ENCODE measurements at places on chromosomes 2 and 18.

- ATAC-seq = no peak
These were observed 190.8 kb upstream of the NDUFV2 start for GRCh38 chr18:8911408-8912340.

GRCh38 chr2:46268196-46268595 is 29.0 kb upstream of the EPAS1 start:
- ATAC-seq = no peak

DNA sequence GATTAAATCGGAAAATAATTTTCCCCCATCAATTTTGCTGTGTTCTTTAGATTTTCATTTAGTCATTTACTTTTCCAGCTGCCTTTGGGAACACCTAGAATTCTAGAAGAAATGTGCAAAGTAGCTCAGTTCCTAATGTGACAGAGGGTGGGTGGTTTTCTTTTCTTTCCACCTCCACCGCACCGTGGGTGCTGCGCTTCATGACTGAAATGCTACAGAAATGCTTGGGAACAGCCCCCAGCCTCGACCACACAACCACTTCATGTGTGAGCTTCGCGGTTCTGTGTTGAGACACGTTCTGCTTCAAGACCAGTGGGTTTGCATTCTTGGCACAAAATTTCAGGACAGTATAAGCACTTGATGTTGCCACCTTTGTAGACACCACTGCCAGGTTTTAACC is 30.9 kb downstream of the E2F6 start:
- no peak for ATAC-seq

DNA sequence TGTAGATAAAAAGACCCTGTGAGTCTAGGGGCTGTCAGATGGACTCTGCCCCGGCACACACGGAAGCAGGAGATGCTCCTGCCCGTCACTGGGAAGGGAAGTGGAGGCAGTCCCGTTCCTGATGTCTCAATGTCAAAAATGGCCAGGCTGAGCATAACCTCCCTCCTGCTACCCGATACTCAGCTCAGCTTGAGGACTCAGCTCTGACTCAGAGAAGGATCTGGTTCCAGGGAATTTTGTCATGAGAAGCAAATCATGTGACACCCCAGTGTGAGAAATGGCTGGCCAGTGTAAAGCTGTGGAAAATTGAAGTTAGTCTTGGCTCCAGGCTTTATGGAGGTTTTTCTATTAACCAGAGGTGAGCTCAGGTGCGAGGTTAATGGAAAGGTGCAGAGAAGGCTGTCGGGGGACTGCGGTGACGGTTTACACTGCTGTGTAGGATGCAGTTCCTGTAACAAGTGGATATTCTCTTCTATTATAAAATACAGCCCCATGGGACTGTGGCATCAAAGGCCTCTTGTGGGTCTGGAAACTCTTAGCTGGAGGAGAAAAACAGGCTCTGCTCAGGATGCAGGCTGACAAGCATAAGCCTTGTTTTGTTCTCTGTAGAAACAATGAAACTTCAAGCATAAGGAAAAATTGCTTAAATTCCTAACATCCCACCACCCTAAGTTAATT is 24.7 kb upstream of the AGAP1 start:
- no peak for ATAC-seq

DNA sequence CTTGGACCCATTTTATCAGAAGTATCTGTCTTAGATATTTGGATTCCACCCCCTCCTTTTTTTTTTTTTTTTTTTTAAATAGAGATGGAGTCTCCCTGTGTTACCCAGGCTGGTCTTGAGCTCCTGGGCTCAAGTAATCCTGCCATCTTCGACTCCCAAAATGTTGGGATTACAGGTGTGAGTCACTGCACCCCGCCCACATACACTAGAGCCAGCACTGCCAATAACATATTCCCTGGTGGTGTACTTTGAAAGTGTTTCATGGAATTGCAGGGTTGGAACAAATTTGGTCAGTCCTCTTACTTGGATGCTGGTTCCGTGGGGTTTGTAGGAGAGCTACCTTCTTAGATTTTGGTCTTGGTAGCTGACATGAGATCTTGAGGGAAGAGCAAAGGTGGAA is 15.0 kb downstream of the PDCL3 start:
- no peak for ATAC-seq

- ATAC-seq = no peak
These were observed 2.6 kb downstream of the SLC14A1 start for GRCh38 chr18:45726603-45727002.

DNA sequence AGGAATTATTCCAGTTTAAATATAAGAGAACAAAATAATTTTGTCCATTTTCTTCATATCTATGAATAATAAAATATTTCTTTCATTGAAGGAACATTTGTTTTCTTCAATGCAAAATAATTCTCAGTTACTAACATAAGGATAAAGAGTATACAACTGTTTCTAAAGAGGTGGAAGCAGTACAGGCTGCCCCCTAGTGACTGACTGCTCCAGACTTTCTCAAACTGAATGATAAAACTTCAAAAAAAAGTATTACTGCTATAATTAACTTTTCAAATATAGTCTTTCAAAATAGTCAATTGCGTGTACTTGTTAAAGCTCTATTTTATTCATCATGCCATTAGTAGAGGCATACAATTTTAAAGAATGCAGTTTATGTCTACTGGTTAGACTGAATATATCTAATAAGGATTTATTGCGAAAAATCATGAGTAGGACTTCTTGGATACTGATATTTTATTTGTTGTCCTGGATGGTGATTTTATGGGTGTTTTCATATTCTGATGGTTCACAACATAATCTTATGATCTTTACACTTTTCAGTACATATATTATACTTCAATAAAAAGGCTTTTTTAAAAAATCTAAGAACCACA is 100.1 kb downstream of the WDPCP start:
- no peak for ATAC-seq
